Endodermal cell (in vitro differentiated cells): ENCODE measurements at places on chromosomes 4 and X. TPM values are rescaled to one million over a fixed set of nuclear protein-coding genes. Genes with fewer than 3 reads are reported as not detected.
A peak's percentile ranks its signal among the peaks of the same experiment; 100 is the strongest.

GRCh38 chrX:6856471-6856870 lies 291.0 kb upstream of the STS start:
- no peaks in the 10 kb centered on the region for H3K36me3 ChIP-seq
- H3K27me3 ChIP-seq, result no peaks in the 10 kb centered on the region
- no peak overlapping the region for H3K4me3 ChIP-seq
- no peaks in the 10 kb centered on the region for H3K4me1 ChIP-seq

DNA sequence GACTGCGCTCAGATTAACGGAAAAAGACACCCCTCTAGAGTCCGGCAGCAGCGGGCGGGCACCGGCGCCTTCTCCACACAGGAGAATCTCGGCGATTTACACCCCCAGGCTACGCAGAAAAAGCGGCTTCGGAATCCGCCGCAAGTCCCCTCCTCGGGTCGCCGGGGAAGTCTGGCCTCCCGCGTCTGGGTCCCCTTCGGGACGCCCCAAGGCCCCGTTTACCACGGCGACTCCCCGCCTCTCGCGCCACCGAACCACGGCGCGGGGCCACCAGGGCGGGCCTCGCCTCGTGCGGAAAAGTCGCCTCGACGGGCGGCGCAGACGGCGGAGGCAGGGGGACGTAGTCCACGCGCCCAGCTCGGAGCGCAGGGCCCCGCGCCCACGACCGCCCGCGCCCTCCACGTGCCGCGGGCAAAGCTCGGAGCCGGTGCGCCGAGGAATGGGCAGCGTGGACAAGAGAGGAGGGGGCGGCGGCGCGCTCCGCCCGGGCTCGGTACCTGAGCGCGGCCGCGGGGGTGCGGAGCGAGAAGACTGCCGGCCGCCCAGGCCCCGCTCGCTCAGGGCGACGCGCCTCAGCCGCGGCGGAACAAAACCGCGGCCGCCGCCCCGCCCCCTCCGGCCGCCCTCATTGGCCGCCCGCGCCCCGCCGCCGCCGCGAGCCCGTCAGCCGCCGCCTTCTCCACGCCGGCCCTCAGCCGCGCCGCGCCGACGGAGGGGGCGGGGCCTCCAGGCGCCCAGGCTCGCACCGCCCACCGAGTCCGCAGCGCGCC lies at the start of gene FAM53A:
TSS of gene FAM53A (minus strand) at position 578 of the 770 bp plus-strand sequence. CDS start 15,572 bp downstream, outside the sequence.
- H3K4me1 ChIP-seq, result no peaks in the 10 kb centered on the region
- H3K27ac ChIP-seq, result no peak within 1 kb of the TSS
- H3K4me3 ChIP-seq, result peak within 1 kb of the TSS; percentile 75

- H3K27ac ChIP-seq, result peak overlapping the region; percentile 27
- H3K27me3 ChIP-seq, result no peaks in the 10 kb centered on the region
- H3K4me1 ChIP-seq, result peaks cover 7% of the 10 kb centered on the region
- DNase-seq, result no peak
- no peak overlapping the region for H3K4me3 ChIP-seq
Measured at GRCh38 chr4:7828011-7828720, 111.5 kb downstream of the AFAP1 start.

DNA sequence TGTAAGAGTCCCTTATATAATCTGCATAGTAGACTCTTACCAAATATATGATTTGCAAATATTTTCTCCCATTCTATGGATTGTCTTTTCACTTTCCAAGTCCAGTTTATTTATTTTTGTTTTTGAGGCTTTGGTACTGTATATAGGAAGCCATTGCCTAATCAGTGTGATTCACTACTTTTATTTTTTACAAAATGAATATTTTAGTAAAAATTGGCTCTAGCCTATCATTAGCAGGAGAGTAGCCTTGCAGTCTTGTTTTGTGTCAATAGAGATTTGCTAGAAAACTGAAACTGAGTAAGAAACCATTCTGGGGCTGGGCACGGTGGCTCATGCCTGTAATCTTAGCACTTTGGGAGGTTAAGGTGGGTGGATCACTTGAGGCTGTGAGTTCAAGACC lies 199.9 kb upstream of the MAB21L2 start:
- H3K4me1 ChIP-seq, result no peaks in the 10 kb centered on the region
- H3K36me3 ChIP-seq, result no peaks in the 10 kb centered on the region
- no peaks in the 10 kb centered on the region for H3K27me3 ChIP-seq

DNA sequence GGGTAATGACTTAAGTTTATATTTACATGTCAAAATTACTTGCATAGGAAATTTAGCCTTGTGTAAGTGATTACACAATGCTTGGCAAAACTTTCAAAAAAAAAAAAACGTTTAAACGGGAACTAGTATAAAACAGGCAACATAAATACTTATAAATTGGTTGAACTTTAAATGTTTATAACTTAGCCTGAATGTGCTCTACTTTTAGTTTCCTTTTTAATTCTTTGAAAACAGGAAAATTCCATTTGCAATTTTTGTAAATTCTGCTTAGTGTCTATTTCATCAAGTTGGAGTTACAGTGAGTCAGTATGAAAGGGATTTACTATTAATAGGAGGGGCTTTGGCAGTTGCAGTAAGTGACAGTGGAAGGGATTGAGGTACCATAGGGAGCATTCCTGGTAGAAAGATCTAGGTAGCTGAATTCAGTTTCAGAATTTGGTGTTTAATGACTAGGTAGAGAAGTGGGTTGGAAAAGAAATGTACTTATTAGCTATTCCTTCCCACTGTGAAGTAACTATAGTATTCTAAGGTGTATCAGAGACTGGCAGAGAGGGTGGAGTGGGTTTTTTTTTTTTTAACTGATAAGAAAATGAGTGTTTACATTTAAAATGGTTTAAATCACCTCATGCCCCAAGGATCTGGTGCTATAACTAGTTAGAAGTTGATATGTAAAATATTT lies 2.8 kb downstream of the STAG2 start:
- no peaks in the 10 kb centered on the region for H3K4me1 ChIP-seq
- H3K27ac ChIP-seq, result no peak overlapping the region
- DNase-seq, result no peak
- H3K36me3 ChIP-seq, result no peaks in the 10 kb centered on the region

Gene GCNA
- total RNA-seq, result 2.2 and 2.3 TPM in 2 replicates

Gene SEPSECS
- 12.6 to 17.7 TPM (median 14.7 TPM) in 3 replicates for total RNA-seq

Gene MAGEA12
- total RNA-seq, result not detected in 2 replicates
